Uterus (tissue), 4 donors: ENCODE measurements at places on chromosomes 3 and 15. TPM values are rescaled to one million over a fixed set of nuclear protein-coding genes. Genes with fewer than 3 reads are reported as not detected.

CGNL1 gene
- 40.0 TPM for total RNA-seq

DNA sequence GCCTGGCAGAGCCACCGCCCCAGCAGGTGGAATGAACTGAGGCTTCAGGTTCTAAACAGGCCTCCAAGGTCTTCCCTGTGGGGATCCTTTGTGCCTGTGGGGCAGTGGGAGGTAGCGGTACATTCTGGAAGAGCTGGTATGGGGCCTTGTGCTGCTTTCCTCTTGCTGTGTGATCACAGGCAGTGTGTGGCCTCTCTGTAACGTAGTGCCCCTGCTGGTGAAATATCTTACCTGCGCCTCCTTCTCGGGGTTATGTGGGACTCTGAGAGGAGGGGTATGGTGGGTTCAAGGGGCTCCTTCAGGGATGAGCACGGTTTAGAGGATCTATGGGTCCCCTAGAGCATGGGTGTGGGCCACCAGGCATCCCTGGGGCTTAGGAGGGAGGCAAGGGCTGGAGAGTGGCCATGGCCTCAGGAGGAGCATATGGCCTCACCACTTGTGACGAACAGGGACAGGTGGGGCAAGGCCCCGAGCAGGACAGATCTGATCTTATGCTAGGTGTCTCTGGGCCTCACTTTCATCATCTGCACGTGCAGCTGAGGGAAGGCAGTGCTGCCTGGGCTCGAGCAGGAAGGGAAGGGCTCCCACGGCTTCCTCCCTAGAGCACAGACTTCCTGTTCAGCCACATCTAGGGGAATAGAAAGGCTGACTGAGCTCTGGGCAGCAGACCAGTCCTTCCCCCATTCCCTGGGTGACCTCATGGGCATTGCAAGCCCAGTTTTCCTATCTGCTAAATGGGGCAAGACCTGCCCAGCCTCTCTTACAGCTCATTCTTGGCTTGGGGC lies 1.9 kb upstream of the ALS2CL start:
- H3K36me3 ChIP-seq: no peaks in the 10 kb centered on the region
- DNase-seq: peak; percentile 56
- H3K27ac ChIP-seq: peak overlapping the region; percentile 70
- peaks cover 16% of the 10 kb centered on the region for H3K4me1 ChIP-seq
- H3K4me3 ChIP-seq: no peak overlapping the region

IGF1R gene
- 95.2 TPM for total RNA-seq

DNAH12 gene
- total RNA-seq: not detected

THRB gene
- 4.6 TPM for total RNA-seq
